ELF-1 (cell line): ENCODE measurements at places on chromosomes 6 and 20.
A peak's percentile ranks its signal among the peaks of the same experiment; 100 is the strongest.

DNA sequence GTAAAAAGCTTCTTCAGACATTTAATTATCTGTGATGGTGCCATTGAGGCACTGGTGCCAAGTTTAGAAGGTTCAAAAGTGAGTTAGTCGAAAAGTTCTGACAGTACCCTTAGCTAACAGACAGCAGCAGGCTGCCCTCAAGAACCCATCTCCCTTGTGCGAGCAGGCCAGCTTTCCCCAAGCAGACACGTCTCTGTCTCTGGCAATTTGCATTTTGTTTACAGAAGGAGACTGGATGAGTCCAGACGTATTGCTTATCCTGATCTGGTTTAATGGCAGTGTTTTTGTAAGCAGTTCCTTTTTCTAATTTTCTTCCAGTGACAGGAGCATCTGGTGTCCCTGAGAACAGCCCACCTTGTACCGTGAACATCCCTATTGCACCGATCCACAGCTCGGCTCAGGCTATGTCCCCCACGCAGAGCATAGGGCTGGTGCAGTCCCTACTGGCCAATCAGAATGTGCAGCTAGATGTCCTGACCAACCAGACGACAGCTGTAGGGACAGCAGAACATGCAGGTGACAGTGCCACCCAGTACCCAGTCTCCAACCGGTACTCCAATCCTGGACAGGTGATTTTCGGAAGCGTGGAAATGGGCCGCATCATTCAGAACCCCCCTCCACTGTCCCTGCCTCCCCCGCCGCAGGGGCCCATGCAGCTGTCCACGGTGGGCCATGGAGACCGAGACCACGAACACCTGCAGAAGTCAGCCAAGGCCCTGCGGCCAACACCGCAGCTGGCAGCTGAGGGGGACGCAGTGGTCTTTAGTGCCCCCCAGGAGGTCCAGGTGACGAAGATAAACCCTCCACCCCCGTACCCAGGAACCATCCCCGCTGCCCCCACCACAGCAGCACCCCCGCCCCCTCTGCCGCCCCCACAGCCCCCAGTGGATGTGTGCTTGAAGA lies 58.3 kb upstream of the TMEM181 start:
- DNase-seq, result no peak

- DNase-seq, result no peak
These were observed 331.1 kb upstream of the HSF2 start for GRCh38 chr6:122068291-122068769.

DNA sequence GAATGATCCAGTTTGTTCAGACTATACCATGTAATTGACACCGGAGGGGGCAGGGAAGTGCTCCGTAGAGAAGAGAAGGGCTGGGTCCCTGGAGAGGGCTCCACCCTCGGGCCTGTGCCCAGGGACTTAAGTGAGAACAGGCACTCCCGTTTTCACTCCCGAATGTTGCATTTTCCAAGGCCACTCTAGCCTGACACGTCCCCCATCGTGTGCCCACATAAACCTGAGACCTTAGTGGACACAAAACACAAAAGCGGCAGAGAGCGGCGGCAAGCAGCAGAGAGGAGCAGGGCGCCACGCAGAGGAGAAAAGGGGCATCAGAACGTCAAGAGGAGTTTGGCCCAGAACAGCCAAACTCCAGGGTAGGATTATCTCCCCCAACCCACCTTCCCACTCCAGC lies 1405.1 kb downstream of the GRIK2 start:
- peak; percentile 75 for DNase-seq

DNA sequence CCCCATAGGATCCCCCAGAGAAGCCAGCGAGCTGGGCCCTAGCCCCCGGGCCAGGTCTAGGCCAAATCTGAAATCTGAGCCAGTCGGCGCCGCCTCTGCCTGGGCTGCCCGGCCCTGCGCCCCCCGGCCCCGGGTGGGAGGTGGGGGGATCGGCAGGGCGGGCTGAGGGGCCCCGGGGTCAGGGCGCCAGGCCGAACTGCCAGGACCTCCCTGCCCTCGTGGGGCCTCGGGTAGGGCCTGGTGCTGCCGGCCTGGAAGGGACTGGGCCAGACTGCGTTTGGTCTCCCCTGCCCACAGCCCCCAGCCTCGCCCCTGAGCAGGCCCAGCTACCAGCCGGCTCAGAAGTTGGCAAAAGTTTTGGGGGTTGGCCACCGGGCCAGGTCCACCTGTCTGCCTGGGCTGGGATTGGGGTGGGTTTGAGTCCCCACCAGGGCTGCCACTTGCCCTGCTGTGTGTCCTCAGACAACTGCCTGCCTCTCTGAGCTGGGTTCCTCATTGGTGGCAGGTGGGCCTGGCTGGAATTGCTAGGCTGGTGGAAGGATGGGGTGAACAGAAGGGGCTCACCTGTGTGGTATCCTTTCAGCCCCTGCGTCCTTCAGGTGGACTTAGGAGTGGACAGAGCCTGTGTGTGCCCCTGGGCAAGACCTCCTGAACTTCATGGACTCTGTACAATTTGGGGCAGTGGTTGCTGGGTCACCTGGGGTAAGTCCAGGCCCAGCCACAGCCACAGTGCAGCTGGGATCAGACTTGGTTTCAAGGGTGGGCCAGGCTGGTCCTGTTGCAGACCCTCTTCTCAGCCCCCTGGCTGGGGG lies 801 bp downstream of the SRC start:
- no peak for DNase-seq

GRCh38 chr20:37020636-37021035 lies 69.1 kb upstream of the SAMHD1 start:
- DNase-seq, result no peak

DNA sequence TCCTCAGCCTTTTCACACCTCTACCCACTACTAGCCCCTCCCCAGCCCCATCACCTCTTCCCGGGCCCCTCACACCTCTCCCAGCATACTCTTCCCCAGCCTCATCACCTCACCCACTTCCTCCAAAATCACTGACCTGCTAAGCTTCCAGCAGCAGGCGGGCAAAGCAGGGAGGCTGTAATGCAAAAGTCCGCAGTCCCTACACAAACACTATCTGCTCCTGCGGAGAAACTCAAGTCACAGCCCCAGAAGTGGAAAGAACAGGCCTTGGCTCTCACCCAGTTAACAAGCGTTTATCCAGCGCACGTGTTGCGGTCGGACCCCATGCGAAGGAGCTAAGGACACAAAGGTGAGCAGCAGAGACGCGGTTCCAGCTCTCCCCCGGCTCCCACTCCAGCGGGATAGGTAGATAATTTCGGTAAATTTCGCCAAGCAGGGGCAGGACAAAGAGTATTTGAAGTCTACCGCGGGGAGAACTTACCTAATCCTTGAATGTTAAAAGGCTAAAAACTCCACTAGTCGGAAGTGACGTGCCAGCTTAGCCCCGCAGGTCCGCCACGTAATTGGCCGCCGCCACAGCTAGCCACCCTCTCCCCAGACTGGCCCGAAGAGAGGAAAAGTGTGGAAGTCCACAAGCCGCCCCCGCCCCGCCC lies 728 bp upstream of the TRIM39 start:
- DNase-seq, result peak; percentile 91

- DNase-seq, result peak; percentile 4
These were observed 599.6 kb downstream of the PTPRT start for GRCh38 chr20:42589976-42590639.

DNA sequence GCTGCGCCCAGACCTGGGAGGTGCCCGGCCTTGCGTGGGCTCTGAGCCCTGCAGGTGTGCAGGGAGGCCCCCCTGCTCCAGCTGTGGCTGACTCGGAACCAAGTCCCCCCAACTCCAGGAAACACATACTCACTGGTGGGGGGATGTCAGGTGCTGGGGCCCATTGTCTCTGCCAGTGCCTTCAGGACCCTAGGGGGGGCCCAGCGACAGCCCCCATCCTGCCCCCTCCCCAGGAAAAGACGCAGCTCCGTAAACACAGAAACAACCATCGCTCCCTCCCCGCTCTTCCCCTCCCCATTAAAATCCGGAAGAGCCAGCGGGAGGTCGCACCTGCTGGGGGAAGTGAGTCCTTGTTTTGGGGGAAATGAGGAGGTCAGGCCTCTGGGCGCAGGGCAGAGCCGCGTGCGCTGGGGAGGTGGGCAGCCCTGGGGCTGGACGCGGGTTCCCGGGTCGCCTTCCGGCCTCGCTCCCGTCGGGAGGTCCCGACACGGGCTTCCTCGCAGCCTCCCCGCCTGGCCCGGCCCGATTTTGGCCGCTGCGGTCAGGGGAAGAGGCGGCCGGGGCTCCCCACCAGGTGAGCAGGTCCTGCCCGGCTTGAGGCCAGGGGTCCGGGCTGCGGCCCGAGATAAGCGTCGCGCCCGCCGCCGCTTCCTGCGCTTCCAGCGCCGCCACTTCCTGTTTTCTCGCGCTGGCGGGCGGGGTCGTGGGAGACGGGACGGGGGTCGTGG lies 6.2 kb downstream of the C20orf204 start:
- DNase-seq, result no peak

DNA sequence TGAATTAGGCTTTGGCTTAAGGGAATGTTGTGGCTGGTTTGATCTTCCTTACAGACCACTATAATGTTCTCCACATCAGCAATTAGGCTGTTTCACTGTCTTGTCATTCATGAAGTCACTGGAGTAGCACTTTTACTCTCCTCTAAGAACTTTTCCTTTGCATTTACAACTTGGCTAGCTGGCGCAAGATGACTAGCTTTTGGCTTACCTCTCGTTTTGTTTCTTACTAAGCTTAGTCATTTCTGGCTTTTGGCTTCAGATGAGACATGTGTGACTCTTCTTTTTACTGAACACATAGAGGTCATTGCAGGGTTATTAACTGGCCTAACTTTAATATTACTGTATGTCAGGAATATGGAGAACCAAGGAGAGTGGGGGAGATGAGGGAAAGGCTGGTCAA lies 143.2 kb downstream of the PTCHD4 start:
- DNase-seq, result no peak

DNA sequence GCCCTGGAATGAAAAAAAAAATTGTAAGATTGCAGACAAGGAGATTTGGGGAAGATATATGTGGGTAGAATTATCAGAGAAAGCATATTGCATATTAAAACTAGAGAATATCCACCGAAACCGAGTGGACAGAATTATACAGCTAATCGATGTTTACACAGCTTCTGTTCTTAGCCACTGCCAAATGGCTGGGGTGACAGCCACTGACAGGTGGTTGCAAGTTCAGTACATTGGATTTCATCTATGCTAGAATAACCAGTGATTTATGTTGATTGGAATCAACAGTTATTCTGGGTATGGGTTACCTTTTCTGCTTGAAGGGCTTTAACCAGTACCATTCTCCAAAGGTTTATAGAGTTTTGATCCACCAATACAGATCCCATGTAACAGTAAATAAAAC lies 48.4 kb upstream of the THEMIS start:
- DNase-seq, result no peak

DNA sequence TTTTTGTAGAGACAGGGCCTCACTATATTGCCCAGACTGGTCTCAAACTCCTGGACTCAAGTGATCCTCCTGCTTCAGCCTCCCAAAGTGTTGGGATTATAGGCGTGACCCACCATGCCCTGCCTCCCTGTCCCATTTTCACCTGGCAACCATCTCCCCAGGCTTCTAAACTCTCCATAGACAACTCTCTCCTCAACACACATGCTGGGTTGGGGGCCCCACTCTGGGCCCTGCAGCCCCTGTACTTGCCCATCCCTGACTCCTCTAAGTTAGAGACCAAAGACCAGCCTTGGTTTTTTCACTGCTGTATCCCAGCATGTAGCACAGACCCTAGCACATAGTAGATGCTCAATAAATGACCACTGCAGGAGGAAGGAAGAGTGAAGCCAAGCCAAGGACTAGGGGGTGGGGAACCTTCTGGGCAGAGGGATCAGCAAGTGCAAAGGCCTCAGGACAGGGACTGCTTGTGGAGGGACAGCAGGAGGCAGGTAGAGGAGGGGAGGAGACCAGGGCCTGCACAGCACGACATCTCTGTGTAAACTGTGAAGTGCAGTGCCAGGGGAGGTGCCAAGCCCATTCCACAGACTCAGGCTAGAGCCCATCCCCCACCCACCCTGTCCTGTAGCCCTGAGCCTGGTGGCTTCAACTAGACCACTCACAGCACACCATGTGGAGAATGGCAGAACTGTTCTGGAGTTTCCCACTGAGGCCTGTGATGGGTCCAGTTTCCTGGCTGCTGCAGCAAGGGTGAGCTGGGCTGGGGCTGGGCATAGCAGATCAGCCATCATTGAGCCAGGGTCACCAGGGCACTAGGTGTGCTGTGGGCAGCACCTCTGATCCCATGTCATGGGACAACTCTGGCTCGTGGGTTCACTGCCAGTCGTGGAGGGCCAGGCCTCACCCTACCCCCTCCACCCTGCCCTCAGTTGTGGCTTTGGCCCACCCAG lies 3.4 kb upstream of the SRC start:
- no peak for DNase-seq

- DNase-seq, result no peak
These were observed 23.6 kb downstream of the DDX43 start for GRCh38 chr6:73418081-73418741.

DNA sequence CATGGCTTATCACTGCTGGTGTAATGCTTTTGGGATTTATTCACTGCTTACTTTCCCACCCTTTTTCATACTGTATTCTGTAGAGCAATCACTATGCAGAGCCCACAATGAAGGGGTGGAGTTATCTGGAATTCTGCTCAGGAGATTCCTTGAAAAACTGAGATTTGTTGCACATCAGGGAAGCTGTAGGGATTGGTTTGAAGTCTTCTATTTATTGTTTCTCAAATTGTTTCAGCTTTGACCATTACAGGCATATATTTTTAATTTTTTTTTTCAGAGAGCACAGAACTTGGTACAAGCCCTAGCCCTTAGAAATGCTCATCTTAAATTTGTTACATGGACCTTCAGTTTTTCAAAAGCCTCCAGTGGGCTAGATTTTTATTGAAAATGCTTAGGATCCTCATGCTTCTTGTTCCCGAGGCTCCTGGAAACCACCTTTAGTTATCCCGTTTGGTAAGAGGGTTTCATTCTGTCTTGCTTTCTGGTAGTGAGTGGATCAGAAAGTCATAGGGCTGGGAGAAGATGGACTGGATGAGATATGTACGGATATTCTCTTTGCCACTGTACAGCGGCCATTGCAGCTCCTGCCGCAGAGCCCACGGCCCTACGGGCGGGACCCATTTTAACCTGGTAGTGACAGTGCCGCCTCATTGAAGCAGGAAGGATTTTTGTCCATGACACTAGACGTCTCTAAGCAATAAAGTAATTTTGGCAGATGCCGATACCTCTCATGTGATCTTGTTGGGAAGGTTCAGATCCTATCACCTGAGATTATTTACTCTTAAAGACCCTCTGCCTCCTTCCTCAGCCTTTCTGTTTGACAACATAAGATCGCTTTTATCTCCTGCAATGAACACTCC lies 45.3 kb upstream of the ZNF184 start:
- DNase-seq, result peak; percentile 14

GRCh38 chr6:12442455-12442854 lies 152.3 kb downstream of the EDN1 start:
- DNase-seq, result no peak

- no peak for DNase-seq
These were observed 137.2 kb downstream of the NCOA3 start for GRCh38 chr20:47638851-47639250.

DNA sequence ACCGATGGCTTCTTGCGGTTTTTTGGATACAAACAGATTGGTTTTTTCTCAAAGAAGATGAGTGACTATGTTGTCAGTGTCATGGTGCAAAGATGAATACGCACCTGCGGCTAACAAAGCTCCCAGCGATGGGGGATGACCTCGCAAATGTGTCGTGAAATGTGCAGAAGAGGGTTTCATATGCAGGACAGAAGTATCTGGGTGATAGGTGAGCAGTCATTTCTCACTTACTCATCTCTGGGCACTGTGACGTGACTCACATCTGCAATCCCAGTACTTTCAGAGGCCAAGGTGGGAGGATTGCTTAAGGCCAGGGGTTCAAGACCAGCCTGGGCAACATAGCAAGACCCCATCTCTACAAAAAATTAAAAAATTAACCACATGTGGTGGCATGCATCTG lies 216.3 kb downstream of the ERMARD start:
- no peak for DNase-seq
